ENCODE measurements at places on chromosomes 12 and 14.
A peak's percentile ranks its signal among the peaks of the same experiment; 100 is the strongest.

GRCh38 chr14:101363261-101363555, 198.1 kb upstream of the DIO3 start:
- H3K27ac ChIP-seq, result no peak overlapping the region
- no peaks in the 10 kb centered on the region for H3K36me3 ChIP-seq
- H3K4me1 ChIP-seq, result no peaks in the 10 kb centered on the region
- no peaks in the 10 kb centered on the region for H3K27me3 ChIP-seq
- DNase-seq, result no peak

DNA sequence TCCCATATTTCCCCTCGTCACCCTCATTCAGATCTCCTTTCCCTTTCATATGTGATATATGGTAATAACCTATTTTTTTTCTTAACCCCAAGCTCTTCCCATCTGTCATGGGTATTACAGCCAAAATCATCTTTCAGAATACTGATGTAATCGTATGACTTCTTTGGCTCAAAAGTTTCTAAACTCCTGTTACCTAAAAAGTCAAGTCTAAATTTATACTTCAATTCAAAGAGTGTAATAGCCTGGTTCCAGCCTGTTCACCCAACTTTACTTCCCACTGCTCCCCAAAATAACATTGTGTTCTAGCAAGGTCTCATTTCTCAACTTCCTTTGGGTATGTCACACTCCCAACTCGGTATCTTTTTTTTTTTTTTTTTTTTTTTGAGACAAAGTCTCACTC, 48.5 kb downstream of the TBK1 start:
- peaks cover 33% of the 10 kb centered on the region for H3K36me3 ChIP-seq
- no peaks in the 10 kb centered on the region for H3K4me1 ChIP-seq
- H3K4me3 ChIP-seq, result no peak overlapping the region
- DNase-seq, result no peak

- H3K36me3 ChIP-seq, result peaks cover 6% of the 10 kb centered on the region
- H3K27ac ChIP-seq, result no peak overlapping the region
- H3K4me3 ChIP-seq, result no peak overlapping the region
These were observed 11.0 kb downstream of the CBLN3 start for GRCh38 chr14:24418492-24418873.

GRCh38 chr14:91305650-91306431, 61.3 kb upstream of the GPR68 start:
- peaks cover 40% of the 10 kb centered on the region for H3K27me3 ChIP-seq
- no peaks in the 10 kb centered on the region for H3K4me1 ChIP-seq
- DNase-seq, result no peak

DNA sequence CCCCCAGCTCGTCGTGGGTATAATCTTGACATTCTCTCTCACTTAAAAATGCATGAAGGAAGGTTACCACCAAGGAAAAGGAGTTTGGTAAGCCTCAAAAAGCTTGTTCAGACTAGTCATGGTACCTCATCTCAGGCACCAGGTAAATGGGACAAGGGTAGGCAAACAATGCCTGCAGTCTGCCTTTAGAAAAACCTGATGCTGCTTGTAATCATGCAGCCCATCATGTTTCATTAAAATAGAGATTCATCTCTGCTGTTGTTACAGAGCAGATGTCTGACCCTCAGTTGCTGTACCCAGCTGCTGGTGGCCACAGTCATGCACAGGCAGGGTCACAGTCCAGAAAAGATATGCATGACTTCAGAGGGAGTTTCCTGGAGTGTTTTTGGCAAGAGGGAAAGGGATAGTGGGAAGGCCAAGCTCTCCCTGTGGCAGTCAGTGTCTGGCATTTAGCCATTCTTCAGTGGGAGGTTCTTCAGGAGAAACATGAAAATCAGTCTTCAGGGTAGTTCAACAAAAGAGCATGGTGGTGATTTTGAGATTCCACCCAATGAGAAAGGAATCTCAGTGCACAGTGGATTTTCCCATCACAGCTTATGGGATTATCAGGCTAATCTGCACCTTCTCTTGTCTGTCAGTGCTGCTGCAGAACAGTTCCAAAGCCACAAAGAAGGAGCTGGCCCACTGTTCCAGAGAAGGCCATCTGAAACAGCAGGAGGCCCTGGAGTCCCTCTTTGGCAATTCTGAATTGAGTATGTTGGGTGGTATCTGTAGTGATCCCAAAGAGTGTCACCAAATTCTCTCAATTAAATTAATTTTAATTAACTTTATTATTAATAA, 202.7 kb upstream of the FRMD6 start:
- H3K27me3 ChIP-seq, result no peaks in the 10 kb centered on the region
- no peak for DNase-seq
- no peaks in the 10 kb centered on the region for H3K36me3 ChIP-seq
- no peak overlapping the region for H3K4me3 ChIP-seq
- no peaks in the 10 kb centered on the region for H3K4me1 ChIP-seq
- H3K27ac ChIP-seq, result no peak overlapping the region

DNA sequence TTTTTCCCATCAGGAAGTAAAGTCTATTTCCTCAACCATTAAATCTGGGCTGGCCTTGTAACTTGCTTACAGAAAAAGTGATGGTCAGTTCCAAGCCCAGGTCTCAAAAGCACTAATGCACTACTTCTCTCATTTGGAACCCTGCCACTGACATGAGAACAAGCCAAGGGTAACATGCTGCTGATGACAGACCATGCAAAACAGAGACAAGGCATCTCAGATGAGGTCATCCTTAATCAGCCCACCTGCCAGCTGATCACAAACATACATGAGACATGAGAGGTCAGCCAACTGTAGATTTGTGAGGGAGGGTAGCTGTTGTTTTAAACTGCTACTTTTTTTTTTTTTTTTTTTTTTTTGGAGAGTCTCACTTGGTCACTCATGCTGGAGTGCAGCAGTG, 16.2 kb downstream of the TWF1 start:
- H3K36me3 ChIP-seq, result no peaks in the 10 kb centered on the region
- H3K27me3 ChIP-seq, result no peaks in the 10 kb centered on the region
- no peak overlapping the region for H3K27ac ChIP-seq
- H3K4me1 ChIP-seq, result no peaks in the 10 kb centered on the region
- DNase-seq, result peak; percentile 39

- H3K4me1 ChIP-seq, result no peaks in the 10 kb centered on the region
- no peaks in the 10 kb centered on the region for H3K27me3 ChIP-seq
- no peak overlapping the region for H3K4me3 ChIP-seq
- no peaks in the 10 kb centered on the region for H3K36me3 ChIP-seq
- no peak overlapping the region for H3K27ac ChIP-seq
- DNase-seq, result no peak
These were observed 89.8 kb downstream of the FAR2 start for GRCh38 chr12:29238822-29239291.

GRCh38 chr14:104509673-104510072, 69.9 kb upstream of the C14orf180 start:
- no peak overlapping the region for H3K4me3 ChIP-seq
- no peak overlapping the region for H3K27ac ChIP-seq
- no peaks in the 10 kb centered on the region for H3K27me3 ChIP-seq
- H3K4me1 ChIP-seq, result no peaks in the 10 kb centered on the region

- H3K36me3 ChIP-seq, result no peaks in the 10 kb centered on the region
- no peaks in the 10 kb centered on the region for H3K4me1 ChIP-seq
- H3K4me3 ChIP-seq, result no peak overlapping the region
- no peaks in the 10 kb centered on the region for H3K27me3 ChIP-seq
- no peak for DNase-seq
These were observed 15.4 kb upstream of the ASIC1 start for GRCh38 chr12:50041962-50042361.

DNA sequence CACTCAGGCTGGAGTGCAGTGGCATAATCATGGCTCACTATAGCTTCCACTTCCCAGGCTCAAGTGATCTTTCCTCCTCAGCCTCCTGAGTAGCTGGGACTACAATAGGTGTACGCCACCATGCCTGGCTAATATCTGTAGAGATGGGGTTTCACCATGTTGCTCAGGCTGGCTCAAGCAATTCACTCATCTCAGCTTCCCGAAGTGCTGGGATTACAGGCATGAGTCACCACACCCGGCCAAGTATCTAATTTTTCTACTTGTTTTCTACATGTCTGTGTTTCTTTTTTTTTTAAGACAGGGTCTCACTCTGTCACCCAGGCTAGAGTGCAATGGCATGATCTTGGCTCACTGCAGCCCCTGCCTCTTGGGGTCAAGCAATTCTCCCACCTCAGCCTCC, 119.7 kb upstream of the MED13L start:
- no peak for DNase-seq
- no peak overlapping the region for H3K27ac ChIP-seq
- no peaks in the 10 kb centered on the region for H3K36me3 ChIP-seq
- H3K27me3 ChIP-seq, result no peaks in the 10 kb centered on the region
- H3K4me1 ChIP-seq, result no peaks in the 10 kb centered on the region

DNA sequence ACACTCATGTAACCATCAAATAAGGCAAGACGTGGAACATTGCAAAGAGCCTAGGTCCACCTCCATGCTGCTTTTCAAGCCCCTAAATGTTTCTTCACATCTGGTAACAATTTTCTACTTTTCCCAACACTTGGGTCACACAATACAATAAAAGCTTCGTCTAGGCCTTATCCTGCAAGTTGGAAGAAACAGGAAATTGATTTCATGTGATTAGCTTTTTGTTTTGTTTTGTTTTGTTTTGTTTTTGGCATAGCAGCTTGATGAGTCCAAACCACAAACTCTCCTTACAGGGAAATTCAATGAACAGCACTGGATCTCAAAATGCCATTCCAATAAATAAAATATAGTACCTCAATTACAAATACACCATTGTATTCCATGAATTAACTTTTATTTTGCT, 19.3 kb downstream of the TAS2R50 start:
- no peak overlapping the region for H3K4me3 ChIP-seq
- no peaks in the 10 kb centered on the region for H3K27me3 ChIP-seq
- H3K27ac ChIP-seq, result no peak overlapping the region
- no peaks in the 10 kb centered on the region for H3K36me3 ChIP-seq
- no peak for DNase-seq
- H3K4me1 ChIP-seq, result no peaks in the 10 kb centered on the region

GRCh38 chr14:55450539-55450938, 10.1 kb upstream of the TBPL2 start:
- H3K27me3 ChIP-seq, result no peaks in the 10 kb centered on the region
- no peak for DNase-seq
- no peaks in the 10 kb centered on the region for H3K36me3 ChIP-seq

- no peak overlapping the region for H3K4me3 ChIP-seq
- H3K4me1 ChIP-seq, result no peaks in the 10 kb centered on the region
- no peaks in the 10 kb centered on the region for H3K36me3 ChIP-seq
- no peak overlapping the region for H3K27ac ChIP-seq
- DNase-seq, result peak; percentile 92
These were observed 191.6 kb downstream of the CRADD start for GRCh38 chr12:93868771-93869170.

DNA sequence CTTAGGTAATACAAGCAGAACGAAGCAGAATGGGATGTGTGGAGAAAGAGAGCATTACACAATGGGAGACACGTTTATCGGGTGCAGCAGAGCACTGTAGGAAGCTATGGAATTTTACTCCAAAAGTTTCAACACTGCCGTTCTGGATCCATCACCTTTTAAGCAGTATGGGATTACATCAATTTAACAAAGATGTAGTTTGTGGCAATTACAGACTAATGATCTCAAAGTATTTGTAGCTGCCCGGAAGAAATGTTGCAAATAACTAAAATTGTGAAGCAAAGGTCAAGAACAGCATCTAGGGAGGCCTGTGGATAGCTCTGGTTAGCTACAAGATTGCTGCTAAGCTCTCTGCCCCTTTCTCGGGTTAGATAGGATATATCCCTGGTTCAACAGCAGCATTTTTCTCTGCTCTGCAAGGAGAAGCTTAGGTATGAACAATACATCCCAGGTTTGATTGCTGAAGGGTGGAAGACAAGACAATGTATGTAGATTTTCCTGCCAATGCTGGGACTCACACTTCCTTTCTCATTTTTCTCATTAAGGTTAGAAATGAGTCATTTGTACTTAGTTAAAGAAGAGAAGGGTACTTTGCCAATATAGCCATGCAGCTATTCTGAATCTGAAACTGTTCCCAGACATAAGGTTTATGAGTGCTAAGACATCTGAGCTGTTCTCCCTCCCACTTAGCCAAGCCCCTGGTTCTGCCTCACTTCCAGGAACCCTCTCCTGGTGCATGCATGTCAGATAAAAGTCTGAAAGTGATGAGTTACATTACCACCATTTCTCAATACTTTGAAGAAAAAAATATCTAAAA, 75.0 kb upstream of the HIF1A start:
- no peak overlapping the region for H3K4me3 ChIP-seq
- H3K36me3 ChIP-seq, result no peaks in the 10 kb centered on the region
- H3K4me1 ChIP-seq, result peaks cover 3% of the 10 kb centered on the region
- no peak overlapping the region for H3K27ac ChIP-seq
- no peak for DNase-seq
- no peaks in the 10 kb centered on the region for H3K27me3 ChIP-seq

- H3K36me3 ChIP-seq, result no peaks in the 10 kb centered on the region
- no peak overlapping the region for H3K27ac ChIP-seq
- DNase-seq, result no peak
These were observed 125.4 kb upstream of the TMCC3 start for GRCh38 chr12:94775710-94776109.

- no peaks in the 10 kb centered on the region for H3K27me3 ChIP-seq
- peaks cover 53% of the 10 kb centered on the region for H3K36me3 ChIP-seq
- no peak overlapping the region for H3K4me3 ChIP-seq
- no peaks in the 10 kb centered on the region for H3K4me1 ChIP-seq
- H3K27ac ChIP-seq, result no peak overlapping the region
These were observed 13.0 kb downstream of the PARP2 start for GRCh38 chr14:20356422-20356821.

DNA sequence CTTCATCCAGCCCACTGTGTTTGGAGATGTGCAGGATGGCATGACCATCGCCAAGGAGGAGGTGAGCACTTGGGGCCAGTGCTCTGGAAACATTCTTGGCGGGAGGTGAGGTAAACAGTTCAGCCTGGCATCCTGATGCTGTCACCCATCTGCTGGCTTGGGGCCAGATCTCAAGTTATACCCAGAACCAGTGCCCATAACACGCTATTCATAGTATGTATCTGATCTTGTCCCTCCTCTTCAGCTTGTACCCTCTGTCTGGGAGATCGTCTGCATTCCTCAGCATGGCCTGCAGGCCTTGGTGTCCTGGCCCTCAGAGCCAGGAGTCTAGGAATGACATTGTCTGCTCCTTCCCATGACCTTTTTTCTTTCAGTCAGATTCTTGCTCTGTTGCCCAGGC, 31.4 kb downstream of the ALDH2 start:
- H3K4me1 ChIP-seq, result no peaks in the 10 kb centered on the region
- no peak overlapping the region for H3K4me3 ChIP-seq
- no peak for DNase-seq

- H3K4me3 ChIP-seq, result no peak overlapping the region
- H3K27ac ChIP-seq, result no peak overlapping the region
- no peaks in the 10 kb centered on the region for H3K36me3 ChIP-seq
- DNase-seq, result no peak
These were observed 315.3 kb downstream of the DIO2 start for GRCh38 chr14:79896009-79896408.

- no peak overlapping the region for H3K4me3 ChIP-seq
- H3K27ac ChIP-seq, result no peak overlapping the region
- H3K4me1 ChIP-seq, result no peaks in the 10 kb centered on the region
These were observed 54.6 kb upstream of the DICER1 start for GRCh38 chr14:95211721-95212504.

GRCh38 chr14:34833549-34834523, 41.3 kb downstream of the BAZ1A start:
- peak; percentile 38 for DNase-seq
- no peak overlapping the region for H3K27ac ChIP-seq
- H3K27me3 ChIP-seq, result no peaks in the 10 kb centered on the region
- H3K4me1 ChIP-seq, result no peaks in the 10 kb centered on the region
